Putamen (tissue), 1 donor: ENCODE measurements at places on chromosomes 12 and 14.

DNA sequence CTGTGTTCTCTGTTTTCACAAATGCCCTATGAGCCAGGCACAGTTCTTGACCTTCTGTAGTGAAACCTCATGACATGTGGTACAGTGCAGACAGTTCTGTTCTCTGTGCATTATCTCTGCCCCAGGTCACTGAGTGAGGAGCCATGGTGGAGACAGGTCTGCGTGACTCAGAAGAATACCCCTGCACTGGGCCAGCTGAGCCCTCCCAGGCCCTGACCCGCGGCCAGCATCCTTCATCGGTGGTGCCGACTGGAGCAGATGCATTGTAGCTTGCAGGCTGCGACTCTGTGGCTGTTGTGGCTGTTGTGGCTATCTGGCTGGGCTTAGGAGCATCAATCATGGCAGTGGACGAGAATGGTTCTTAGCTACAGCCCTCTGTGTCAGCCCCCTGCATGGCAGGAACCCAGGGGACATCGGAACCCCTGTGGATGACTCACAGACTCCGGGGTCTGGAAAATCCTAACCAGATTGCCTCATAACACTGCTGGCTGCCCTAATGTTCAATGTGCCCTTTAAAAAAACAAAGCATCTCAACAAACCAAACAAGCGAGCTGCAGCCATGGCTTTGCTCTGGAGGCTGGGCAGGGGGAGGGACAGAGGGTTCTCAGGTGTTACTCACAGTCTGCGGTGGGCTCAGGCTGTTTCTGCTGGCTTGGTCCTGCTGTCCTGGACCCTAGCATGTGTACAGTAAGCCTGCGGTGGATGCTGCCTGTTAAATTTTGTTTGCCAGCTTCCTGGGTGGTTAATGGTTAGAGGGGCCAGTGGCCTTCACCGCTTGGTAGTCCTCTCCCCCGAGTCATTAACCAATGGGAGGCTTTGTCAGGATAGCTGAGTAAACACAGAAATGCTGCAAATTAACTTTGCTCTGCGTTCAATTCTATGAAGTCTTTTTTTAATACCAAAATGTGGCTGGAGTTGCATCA, at the start of gene SERPINA6:
TSS of gene SERPINA6 (minus strand) at position 689 of the 923 bp plus-strand sequence. CDS start 8,688 bp downstream, outside the sequence.
- DNase-seq: no peak

- peak; percentile 77 for DNase-seq
These were observed 556 bp downstream of the TIMM9 start for GRCh38 chr14:58426670-58427280.

- DNase-seq: peak; percentile 60
These were observed 1.0 kb downstream of the BORCS5 start for GRCh38 chr12:12357719-12358461.

DNA sequence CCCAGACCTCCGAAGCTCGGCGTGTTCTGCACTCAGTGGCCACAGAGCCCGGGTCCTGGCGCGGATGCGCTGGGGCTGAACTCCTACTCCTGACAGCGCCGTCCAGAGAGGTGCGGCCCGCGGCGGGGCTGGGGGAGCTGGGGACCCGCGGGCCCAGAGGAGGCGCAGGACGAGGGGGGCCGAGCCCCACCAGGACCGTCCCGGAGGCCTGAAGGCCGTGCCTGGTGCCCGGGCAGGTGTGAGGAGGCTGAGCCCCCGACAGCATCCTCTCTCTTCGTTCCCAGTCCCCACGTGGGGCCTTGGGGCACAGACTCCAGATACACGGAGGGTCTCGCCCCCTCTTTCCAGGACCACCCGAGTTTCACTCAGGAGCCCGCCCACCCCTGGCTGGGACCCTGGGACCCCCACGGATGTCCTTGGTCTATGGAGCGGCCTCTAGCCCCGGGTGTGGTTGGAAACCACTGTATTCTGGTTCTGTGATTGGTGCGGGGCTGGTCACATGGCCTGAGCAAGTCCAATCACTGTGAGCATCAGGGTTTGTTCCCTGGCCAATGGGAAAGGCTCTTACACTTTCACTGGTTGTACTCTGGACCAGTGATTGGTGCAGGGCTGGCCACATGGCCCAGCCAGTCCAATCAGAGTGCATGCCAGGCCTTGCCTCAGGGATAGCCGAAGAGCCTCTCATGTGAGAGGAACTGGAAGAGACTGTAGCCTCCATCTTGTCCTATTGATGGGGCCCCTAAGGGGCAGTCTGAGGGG, 217.6 kb upstream of the SFSWAP start:
- DNase-seq: no peak

- no peak for DNase-seq
These were observed 343.4 kb downstream of the ADAMTS20 start for GRCh38 chr12:43208627-43209026.

- DNase-seq: no peak
These were observed 38.3 kb downstream of the NIN start for GRCh38 chr14:50792634-50793068.

GRCh38 chr12:110012659-110013058, 13.4 kb downstream of the ANKRD13A start:
- DNase-seq: no peak

DNA sequence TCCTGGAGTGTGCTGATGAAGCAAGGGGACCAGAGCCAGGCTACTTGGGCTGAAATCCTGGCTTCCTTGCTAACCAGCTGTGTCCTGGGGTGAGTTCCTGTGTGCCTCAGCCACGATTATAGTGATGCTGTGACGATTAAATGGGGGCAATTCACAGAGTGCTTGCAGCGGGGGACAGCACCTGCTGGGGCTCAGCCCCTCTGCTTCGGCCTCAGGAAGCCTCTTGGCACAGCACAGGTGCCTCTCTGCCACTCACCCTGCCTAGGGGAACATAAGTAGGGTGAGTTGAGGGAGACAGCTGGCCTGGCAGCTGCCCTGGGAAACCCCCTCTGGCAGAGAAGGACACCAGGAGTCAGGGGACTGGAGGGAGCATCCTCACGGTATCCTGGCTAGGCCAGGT, 9.4 kb downstream of the KRT80 start:
- no peak for DNase-seq

GRCh38 chr12:70920891-70921290, 353 bp upstream of the PTPRR start:
- DNase-seq: no peak

GRCh38 chr14:95463171-95463901, 53.1 kb downstream of the SYNE3 start:
- DNase-seq: no peak

- no peak for DNase-seq
These were observed 14.3 kb downstream of the CEP170B start for GRCh38 chr14:104879201-104879982.

DNA sequence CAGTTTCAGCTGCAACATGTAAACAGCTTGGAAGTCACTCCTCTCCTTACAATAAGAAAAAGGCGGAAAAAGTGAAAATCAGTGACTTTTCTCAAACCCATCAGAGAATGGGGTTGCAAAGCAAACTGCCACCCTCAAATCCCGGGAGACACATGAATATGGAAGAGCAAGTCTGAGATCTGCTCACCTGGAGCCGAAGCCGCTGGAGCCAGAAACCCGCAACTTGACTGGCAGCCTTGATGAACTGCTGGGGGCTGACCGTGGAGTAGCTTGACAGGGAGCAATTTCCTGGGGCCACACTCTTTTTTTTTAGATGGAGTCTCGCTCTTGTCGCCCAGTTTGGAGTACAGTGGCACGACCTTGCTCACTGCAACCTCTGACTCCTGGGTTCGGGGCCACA, 208.2 kb downstream of the KIF26A start:
- DNase-seq: no peak

DNA sequence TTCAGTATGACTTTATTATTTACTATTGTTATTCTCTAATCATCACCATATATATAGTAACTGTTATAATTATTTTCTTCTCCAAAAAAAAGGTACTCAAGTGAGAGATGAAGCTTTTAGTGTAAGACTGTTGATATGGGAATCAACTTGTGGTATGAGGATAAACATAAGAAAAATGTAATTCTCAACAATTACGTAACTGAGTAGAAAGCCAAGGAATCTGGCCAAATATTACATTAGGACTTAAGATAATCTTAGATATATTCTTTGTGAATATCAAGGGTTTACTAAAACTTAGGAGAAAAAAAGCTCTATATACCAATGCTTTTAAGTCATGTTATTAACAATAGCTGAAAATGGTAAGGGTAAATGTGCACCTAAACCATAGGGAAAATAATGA, 13.3 kb downstream of the SENP1 start:
- DNase-seq: no peak

DNA sequence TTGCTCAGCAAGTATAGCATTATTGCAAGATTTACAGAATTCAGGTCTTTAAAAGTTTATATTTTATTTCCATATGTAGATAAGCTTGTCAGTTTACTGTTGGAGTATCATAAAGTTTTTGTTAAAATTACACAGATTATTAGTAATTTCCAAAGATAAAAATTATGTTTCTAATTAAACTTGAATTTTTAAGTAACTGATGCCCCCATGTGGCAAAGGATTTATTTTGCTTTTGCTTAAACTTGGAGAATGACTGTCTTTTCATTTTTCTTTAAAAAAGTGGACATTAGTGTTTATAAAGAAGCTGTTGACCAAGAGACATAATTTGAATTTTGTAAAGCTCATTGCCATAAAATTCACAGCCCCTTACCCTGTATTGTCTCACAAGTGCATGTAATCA, 45.8 kb downstream of the ETNK1 start:
- no peak for DNase-seq

DNA sequence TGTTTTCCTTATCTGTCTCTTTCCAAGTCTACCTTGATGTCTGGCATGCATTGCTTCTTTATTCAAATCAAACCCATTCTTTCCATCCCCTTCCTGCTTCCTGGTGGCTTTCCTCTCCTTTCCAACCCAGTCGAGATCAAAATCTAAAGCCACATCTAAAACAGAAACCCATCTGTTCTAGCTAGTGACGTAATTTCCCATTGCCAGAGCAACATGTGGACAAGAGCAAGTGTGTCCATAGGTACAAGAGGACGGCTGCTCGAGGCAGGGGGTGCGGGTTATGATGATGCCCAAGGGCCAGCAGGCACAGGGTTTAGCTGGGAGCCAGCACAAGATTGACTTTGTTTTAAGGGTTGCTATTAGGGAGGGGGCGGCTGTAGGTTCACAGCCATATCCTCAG, 7.0 kb downstream of the KRT80 start:
- DNase-seq: no peak

DNA sequence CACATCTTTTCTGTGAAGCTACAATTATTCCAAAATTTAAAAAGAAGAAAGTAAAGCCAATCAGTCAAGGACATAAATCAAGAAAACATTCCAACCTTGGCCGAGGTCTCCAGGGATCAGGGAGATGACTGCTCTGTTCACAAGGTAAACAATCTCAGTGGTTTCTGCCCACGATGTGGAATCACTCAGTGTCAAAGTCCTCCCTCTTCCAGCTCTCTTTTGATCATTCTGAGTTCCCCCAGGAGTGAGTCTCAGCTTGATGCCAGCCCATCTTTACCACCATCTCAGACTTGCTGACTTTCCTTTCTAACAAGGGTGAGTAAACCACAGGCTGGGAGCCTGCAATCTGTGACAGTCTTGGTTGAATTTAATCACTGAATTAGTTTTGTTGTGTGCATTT, 4.8 kb upstream of the SERPINA9 start:
- DNase-seq: no peak

GRCh38 chr12:16581416-16581815, 24.5 kb downstream of the LMO3 start:
- DNase-seq: no peak

DNA sequence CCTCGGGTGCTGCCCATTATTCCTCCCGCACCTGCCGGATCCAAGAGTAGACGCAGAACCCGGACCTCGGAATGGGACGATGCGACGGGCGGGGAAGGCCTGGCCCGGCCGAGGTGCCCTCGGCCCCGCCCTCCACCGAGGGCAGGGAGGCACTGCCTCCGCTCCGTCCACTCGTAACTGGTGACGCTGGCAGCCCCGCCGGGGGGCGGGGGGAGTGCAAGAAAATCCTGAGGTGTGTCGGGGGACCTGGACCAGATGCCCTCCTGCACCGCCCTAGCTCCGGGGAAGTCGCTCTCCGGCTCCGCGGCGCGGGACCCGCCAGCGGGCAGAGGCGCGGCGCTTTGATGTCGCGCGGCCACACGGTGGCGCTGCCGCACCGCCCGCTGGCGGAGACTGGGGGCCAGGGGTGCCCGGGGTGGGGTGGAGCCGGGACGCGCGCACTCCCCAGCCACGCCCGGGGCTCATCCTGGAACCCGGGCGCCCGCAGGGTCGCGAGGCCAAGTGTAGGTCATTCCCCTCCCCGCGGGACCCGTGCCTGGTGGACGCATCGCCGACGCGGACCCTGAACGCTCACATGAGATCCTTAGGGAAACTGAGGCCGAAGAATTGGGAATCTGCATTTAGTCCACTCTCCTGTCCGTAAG, 202.8 kb downstream of the TTC8 start:
- peak; percentile 34 for DNase-seq

DNA sequence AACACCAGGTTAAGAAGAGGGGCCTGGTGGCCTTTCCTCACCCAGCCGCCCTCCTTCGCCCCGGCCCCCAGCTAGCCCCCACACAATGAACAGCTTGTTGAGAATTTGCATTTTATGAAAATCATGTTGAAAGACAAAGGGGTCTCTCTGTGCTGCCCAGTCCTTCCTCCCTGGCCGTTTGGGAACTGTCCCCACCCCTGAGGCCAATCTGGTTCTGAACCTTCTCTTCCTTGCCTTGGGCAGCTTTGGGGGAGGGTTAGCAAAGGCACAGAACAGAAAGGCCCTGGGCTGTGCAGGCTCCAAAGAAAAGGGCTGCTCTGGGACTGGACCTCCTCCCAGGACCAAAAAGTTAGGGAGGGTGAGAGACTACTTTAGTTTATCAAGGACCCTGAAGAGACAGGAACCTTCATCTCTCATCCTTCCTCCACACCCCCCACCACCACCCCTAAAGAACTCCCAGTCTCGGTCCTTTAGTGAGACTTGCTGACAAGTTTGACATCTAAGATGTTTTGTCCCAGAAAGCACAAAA, 1.3 kb downstream of the TAMALIN start:
- DNase-seq: no peak

GRCh38 chr12:121955258-121956237, 37.2 kb downstream of the CFAP251 start:
- DNase-seq: no peak

DNA sequence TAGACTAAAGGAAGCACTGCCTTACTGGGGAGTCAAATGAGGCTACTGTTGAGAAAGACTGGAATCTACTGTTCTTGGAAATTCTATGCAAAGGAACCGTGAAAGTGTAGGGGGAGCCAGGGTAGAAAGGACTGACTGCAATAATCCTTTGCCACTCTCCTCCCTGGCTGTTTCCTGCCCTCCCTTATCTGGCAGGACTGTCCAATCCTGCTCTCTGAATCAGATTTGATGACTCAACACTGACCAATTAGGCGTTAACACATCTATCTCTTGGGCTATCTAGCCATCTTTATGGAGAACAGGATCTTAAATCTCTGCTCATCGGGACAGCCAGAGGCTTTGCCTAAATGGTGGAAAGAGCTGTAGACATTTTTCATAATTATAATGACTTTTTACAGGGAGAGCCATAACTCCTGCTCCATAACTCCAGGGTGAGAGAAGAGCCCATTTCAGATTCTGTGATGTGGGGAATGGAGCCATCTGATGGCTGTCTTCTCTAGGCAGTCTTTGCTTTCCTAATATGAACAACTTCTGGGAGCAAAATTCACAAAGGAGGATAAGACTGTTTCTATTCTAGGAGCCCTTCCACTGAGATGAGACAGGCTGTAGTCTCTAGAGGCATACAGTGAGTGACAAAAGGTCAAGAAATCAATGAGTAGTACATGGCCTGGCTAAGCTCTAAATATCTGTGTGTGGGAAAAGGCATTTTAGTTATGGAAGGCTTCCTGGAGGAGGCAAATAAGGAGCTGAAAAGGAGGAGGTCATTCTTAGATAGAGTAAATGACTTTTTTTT, 68.9 kb upstream of the CISTR start:
- no peak for DNase-seq

GRCh38 chr12:124013073-124013472, 40.1 kb downstream of the ZNF664 start:
- no peak for DNase-seq
